ENCODE measurements at places on chromosomes 7 and 10. TPM values are rescaled to one million over a fixed set of nuclear protein-coding genes. Genes with fewer than 3 reads are reported as not detected.

Gene BTBD16
- total RNA-seq = not detected

DNA sequence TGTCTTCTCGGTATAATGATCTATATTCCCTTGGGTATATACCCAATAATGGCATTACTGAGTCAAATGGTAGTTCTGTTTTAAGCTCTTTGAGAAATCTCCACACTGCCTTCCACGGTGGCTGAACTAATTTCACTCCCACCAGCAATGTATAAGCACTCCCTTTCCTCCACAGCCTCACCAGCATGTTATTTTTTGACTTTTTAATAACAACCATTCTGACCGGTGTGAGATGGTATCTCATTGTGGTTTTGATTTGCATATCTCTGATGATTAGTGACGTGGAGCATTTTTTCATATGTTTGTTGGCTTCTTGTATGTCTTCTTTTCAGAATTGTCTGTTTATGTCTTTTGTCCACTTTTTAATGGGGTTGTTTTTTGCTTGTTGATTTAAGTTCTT lies 33.6 kb downstream of the KIAA1217 start:
- no peak for DNase-seq
- no peaks in the 10 kb centered on the region for H3K27me3 ChIP-seq
- no peaks in the 10 kb centered on the region for H3K4me1 ChIP-seq
- no peak overlapping the region for H3K4me3 ChIP-seq

DNA sequence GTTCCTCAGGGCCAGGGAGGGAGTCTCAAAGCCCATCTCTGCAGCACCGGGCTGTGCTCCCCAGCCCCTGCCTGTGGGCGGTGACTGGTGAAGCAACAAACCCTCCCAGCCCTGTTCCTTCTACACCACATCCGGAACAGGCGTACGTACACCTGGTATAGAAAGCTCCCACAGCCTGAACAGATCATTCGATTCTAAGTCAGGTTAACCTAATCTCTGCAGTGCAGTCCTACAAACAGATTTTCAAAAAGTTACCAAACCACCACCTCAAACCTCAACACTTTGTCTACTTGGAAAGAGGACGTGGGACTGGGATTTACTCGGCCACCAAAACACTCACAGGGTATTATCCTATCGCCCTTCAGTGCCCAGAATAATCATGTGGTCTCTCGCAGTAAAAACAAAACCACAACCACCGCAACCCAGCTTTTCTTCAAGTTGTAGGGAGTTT lies 238.4 kb downstream of the DIP2C start:
- H3K36me3 ChIP-seq = no peaks in the 10 kb centered on the region
- no peak for DNase-seq
- no peak overlapping the region for H3K27ac ChIP-seq

Gene CYP2C8
- 0.46 TPM for total RNA-seq

- no peak overlapping the region for H3K27ac ChIP-seq
- H3K36me3 ChIP-seq = no peaks in the 10 kb centered on the region
- no peaks in the 10 kb centered on the region for H3K27me3 ChIP-seq
- H3K4me3 ChIP-seq = no peak overlapping the region
Observed at GRCh38 chr7:133696056-133696455, 431.1 kb upstream of the LRGUK start.

GRCh38 chr10:117886766-117887165 lies 160.0 kb downstream of the RAB11FIP2 start:
- DNase-seq = no peak
- no peak overlapping the region for H3K27ac ChIP-seq
- no peak overlapping the region for H3K4me3 ChIP-seq
- H3K27me3 ChIP-seq = no peaks in the 10 kb centered on the region

DNA sequence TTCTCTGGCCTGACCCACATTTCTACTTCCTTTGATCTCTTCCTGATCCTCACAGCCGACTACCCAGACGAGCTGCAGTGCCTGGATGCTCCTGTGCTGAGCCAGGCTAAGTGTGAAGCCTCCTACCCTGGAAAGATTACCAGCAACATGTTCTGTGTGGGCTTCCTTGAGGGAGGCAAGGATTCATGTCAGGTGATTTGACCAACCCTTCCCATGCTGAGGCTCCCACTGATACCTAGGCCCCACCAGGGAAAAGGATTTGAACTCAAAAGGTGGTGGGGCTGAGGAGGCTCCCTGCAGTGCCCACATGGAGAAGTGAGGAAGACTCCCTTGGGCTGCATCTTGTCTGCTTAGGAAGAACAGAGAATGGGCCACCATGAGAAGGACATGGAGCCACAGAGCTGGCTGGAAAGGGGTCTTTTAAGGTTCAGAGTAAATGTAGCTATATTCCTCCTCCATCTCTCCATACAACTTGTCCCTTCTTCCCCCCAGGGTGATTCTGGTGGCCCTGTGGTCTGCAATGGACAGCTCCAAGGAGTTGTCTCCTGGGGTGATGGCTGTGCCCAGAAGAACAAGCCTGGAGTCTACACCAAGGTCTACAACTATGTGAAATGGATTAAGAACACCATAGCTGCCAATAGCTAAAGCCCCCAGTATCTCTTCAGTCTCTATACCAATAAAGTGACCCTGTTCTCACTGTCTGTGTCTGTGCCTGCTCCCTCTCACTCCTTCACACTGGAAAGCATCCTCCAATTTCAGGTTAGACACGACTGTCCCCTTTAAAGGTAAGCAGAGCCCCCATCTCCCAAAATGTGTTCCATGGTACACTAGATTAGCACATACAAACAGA lies 3.3 kb downstream of the PRSS1 start:
- H3K36me3 ChIP-seq = no peaks in the 10 kb centered on the region
- H3K4me3 ChIP-seq = no peak overlapping the region

DNA sequence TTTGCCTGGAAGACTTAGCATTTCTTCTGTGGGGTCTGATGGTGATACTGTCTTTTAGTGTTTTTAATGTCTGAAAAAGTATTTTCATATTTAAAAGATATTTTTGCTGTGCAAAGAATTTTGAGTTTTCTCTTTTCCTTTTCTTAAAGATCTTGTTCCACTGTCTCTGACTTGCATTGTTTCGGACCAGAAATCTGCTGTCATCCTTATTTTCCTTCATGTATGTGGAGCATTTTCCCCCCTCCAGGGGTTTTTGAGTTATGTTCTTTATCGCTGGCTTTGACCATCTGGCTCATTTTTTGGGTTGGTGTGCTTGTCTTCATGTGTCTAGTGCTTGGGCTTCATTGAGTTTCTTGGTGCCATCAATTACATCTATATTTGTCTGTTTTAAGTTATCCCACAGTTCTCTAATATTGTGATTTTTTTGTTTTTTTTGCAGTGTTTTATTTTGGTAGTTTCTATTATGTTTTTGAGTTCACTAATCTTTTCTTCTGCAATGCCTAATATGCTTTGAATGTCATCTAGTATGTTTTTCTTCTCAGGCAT lies 119.9 kb downstream of the MGMT start:
- no peak overlapping the region for H3K4me3 ChIP-seq
- H3K27ac ChIP-seq = no peak overlapping the region
- no peaks in the 10 kb centered on the region for H3K27me3 ChIP-seq
- no peaks in the 10 kb centered on the region for H3K36me3 ChIP-seq
- DNase-seq = no peak

DNA sequence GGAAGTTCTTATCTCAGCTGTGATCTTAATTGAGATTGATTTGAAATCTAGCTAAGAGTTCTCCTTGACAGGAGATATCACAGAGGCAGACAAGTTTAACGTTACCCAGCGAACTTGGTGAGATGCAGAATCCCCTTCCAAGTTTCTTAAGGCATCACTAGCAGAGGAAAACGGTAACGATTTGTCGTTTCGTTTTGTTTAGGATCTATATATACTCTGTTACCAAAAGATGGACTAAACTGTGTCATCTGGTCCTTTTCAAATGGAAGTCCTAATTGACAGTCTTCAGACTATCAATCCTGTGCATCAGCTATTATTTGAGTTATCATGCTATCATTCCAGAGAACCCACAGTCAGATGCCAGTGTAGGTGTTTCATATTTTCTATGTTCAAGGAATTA lies 316.7 kb upstream of the SORCS1 start:
- no peaks in the 10 kb centered on the region for H3K36me3 ChIP-seq
- no peaks in the 10 kb centered on the region for H3K27me3 ChIP-seq
- no peak for DNase-seq
- H3K27ac ChIP-seq = no peak overlapping the region
- no peaks in the 10 kb centered on the region for H3K4me1 ChIP-seq

- H3K4me3 ChIP-seq = no peak overlapping the region
- no peaks in the 10 kb centered on the region for H3K36me3 ChIP-seq
- H3K27me3 ChIP-seq = no peaks in the 10 kb centered on the region
- no peaks in the 10 kb centered on the region for H3K4me1 ChIP-seq
Observed at GRCh38 chr10:24448351-24448999, 239.5 kb downstream of the KIAA1217 start.

DNA sequence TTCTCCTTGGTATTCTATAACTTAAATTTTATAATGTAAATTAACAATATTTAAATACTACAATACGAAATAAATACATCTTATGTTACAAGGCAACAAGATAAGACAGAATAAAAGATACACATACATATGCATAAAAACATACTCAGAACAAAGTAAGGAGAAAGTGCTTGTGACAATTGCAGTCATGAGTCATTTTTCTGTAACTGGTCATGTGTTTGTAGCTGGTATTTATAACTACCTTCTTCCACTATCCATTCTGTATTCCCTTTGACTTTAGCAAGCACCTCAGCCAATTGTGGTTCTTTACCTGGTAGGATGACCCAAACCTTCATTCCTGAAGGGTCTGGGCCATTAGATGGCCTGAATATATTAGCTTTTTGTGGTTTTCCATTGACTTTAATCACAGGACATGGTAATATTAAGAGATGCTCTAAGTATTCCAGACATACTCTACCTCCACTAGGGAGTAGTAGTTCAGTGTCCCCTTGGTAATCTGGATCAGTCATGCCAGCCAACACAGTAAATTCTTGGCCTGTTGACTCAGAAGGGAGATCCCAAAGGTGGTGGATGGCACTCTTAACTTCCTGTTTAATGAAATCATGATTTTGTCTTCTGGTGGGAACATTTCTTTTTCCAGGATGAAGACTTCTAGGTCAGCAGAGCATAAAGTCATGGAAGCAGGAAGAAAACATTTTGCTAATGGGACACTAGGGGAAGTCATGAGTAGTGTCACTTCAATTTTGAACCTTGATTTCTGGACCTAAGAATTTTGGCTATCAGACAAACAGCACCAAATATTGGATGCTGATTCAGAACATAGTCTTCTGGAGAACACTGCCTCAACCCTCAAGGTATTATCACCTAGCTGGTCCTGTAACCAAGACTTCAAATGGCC lies 733.7 kb upstream of the IGFBP3 start:
- no peak overlapping the region for H3K4me3 ChIP-seq
- no peak for DNase-seq
- no peak overlapping the region for H3K27ac ChIP-seq
- H3K4me1 ChIP-seq = no peaks in the 10 kb centered on the region
- H3K27me3 ChIP-seq = no peaks in the 10 kb centered on the region
- H3K36me3 ChIP-seq = no peaks in the 10 kb centered on the region

DNA sequence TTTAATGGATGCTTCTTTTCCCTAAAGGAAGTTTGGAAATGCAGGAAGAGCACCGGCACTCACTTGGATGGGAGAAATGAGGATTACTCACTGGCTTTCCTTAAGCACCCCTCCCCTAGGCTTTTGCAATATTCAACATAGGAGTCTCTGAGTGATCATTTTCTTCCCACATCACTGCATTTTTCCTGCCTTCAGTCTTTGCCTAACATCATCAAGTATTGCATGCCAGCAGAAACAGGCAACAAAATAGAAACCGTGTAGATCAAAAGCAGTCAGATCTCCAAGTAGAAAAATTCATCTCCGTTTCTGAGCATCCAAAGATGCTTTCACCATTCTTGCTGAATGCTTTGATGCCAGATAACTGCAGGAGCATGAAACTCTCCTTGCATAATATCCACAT lies 119.9 kb downstream of the ADCYAP1R1 start:
- no peak for DNase-seq
- H3K36me3 ChIP-seq = no peaks in the 10 kb centered on the region
- no peaks in the 10 kb centered on the region for H3K27me3 ChIP-seq
- no peak overlapping the region for H3K4me3 ChIP-seq
- H3K27ac ChIP-seq = no peak overlapping the region
- H3K4me1 ChIP-seq = no peaks in the 10 kb centered on the region

Gene GBX1
- total RNA-seq = 0.41 TPM

GRCh38 chr7:66604198-66604597 lies 24.5 kb upstream of the KCTD7 start:
- DNase-seq = no peak
- no peak overlapping the region for H3K27ac ChIP-seq
- H3K36me3 ChIP-seq = no peaks in the 10 kb centered on the region

DNA sequence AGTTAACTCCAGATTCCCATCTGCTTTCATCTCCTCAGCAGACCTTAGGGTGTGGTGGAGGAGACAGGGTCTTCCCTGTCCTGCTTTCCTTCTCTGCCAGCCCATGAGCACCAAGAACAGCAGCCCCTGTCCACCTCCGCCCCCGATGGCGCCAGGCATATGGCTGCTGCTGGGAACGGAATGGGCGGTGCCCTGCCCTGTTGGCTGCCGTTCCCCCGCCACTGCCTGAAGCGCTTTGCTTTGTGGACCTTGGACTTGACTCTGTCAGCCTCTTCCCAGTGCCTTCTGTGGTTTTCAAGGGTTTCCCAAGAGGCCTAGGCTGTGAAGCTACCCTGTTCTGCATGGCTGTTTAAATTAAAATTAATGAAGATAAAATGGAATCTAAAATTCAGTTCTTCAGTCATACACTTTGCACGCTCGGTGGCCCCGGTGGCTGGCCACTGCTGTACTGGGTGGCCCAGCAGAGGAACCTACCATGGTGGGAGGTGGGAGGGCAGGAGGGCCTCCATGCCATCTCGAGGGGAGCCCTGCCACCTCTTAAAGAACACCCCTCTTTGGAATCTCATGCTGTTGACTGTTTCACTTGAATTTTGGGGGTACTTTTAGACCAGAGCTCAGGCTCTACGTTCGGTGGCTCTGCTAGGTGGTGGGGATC lies 78.7 kb downstream of the NKX6-2 start:
- no peaks in the 10 kb centered on the region for H3K36me3 ChIP-seq
- no peak for DNase-seq
- no peak overlapping the region for H3K4me3 ChIP-seq
- no peaks in the 10 kb centered on the region for H3K4me1 ChIP-seq
- H3K27ac ChIP-seq = no peak overlapping the region
- H3K27me3 ChIP-seq = no peaks in the 10 kb centered on the region

- no peak overlapping the region for H3K4me3 ChIP-seq
- no peaks in the 10 kb centered on the region for H3K4me1 ChIP-seq
- H3K27ac ChIP-seq = no peak overlapping the region
- no peaks in the 10 kb centered on the region for H3K36me3 ChIP-seq
- no peak for DNase-seq
- no peaks in the 10 kb centered on the region for H3K27me3 ChIP-seq
Observed at GRCh38 chr10:123574109-123574698, 92.0 kb upstream of the GPR26 start.

All from uterus (tissue), 4 donors.